Memory B cell (primary cell): ENCODE measurements at places on chromosomes 6 and 20.

- DNase-seq: peak; percentile 82
These were observed 16.5 kb upstream of the NCR2 start for GRCh38 chr6:41318654-41319565.

DNA sequence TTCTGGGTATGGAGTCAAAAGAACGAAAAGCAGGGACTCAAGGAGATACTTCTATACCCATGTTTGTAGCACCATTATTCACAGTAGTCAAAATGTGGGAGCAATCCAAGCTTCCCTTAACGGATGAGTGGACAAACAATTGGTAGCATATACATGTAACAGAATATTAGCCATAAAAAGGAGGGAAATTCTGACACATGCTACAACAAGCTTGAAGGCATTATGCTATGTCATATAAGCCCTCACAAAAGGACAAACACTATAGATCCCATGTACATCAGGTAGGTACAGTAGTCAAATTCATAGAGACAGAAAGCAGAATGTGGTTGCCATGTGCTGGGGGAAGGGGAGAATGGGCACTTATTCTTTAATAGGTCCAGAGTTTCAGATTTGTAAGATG, 37.6 kb downstream of the CDK19 start:
- no peak for DNase-seq

- DNase-seq: no peak
These were observed 19.2 kb downstream of the MICA start for GRCh38 chr6:31422587-31422986.

GRCh38 chr6:82216549-82216948, 31.0 kb downstream of the IBTK start:
- DNase-seq: no peak

- DNase-seq: no peak
These were observed 37.0 kb downstream of the CDKAL1 start for GRCh38 chr6:20571261-20571660.

- no peak for DNase-seq
These were observed 18.1 kb downstream of the STXBP5 start for GRCh38 chr6:147222160-147222838.

DNA sequence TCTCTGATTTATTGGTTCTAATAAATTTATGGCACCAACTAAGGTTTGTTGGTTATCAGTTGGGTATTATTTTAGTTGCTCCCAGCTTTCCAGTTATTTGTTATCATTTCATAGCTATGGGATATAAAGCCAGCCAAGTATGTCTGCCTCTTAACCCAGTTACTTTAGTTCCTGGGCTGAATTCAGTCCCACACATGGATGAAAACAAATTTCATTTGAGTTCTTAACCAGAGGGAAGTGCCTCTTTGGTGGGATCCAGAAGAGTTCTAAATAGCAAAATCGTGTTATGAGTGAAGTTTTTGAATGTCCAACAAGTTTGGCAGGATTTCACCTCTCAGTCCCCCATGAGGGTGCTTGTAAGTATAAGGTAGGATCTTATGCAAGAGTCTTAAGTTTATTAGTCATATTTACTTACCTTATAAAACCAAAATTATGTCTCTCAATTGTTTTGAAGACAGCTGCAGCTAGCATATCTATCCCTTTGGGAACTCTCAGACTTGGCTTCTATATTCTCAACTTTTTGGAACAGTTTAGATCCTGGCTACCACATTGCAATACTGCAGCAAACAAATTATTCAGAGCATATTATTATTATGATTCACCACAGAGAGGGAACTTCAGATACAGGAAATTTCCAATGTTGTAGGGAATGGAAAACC, 683.6 kb downstream of the BCKDHB start:
- no peak for DNase-seq

DNA sequence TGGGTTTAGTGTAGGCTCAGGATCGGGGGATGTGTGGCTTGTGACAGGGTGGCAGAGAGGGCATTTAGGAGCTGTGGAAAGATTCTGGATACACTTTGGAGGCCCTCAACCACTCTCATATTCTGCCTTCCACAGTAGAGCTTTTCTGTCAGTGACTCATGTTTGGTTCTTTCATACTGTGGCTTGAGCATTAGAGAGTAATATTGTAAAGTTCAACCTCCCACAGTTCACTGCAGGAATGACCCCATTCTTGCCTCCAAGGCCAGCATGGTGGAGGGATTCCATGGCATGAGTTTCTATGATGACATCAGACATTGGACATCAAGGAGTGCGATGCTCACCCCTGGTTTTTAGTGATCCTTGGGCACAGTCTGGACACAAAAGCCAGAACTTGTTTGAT, 50.9 kb downstream of the DTD1 start:
- DNase-seq: no peak

DNA sequence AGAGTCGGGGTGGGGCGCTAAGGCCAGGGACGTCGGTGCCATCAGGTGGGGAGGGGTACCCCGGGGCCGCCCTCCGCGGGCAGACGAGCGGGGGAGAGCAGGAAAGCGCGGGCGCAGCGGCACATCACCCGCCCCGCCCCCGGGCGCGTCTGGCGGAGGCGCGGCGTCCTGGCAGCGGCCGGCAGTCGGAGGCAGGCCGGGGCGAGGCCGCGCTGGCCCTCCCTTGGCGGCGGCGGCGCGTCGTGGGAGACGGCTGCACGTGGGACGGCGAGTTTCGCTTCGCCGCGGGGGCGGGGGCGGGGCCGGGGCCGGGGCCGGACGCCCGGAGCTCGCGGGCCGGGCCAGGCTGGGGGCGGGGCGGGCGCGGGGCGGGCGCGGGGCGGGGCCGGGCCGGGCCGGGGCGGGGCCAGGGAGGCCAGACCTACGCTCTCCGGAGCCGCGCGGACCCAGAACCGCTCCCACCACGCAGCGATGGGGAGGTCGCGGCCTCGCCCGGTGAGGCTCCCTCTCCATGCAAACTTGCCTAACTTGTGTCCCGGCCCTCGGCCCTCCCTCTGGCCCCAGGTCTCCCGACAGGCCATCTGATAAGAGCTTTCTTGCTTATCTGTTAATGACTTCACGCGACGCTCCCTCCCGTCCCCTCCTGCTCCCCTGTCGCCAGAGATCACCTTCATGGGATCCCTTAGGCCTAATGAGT, 12.5 kb downstream of the ITPR3 start:
- peak; percentile 59 for DNase-seq

- DNase-seq: no peak
These were observed 762 bp upstream of the TCEA2 start for GRCh38 chr20:64062276-64062595.

- no peak for DNase-seq
These were observed 59.6 kb upstream of the QKI start for GRCh38 chr6:163354761-163355425.

DNA sequence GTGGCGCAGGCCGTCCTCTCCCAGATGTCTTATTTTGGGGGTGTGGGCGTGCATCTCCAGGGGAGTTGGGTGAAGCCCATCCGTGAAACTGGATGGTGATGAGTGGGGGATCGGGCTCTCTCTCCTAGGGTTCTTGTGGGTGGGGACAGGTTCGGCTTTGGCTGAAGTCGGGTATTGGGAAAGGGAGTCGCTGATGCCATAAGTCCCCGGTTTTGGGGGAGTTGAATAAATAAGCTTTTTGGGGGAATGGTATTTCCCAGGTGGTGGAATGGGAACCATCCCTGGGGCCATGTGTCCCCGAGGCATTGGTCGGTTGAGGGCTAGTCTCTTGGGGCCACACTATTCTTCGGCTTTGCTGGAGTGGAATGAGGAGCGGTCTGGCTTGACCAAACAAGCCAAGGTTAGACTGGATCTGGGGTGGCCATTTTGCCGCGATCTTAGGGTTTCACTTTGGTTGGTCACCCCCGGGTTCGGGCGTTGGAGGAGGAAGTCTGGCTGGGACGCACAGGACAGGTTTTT, 481 bp downstream of the ZNF133 start:
- no peak for DNase-seq

DNA sequence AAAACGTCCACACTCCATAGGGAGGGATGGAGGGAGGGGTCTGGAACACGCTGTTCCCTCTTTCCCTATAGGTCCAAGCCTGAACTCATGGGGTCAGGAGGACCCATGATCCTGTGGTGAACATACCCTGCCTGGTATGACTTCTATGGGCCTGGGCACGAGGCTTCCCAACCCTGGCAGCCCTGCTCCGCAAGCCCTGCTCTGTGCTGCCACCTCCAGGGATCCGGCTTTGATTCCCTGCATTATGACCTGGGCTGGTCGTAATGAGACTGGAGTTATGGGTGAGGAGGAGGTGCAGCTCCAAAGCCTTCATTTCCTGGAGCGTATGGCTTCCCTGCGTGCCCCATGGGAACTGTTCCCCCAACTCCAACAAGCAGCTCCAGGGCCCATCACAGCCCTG, 54.9 kb downstream of the CDH22 start:
- no peak for DNase-seq

- no peak for DNase-seq
These were observed 187.2 kb downstream of the FOXC1 start for GRCh38 chr6:1796706-1797529.

DNA sequence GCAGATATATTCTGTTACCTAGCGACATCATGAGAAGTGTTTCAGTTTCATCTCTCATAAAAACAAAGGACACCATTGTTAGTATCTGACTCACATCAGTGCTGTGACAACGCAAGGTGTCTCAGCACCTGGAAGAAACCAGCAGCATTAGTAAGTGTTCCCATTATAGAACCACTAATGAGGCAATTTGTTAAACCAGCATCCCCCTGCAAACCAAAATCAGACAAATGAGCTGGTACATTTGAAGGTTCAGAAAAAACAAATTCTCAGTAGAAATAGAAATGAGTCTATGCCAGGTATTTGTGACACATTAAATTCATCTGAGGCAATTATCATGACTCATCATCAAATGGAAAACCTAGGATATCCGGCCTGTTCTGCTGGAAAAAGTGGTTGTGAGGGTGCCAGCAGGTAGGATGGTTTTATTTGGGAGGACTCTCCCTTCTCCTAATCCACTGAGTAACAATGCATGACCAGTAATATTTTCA, 151.7 kb downstream of the TMEM200A start:
- no peak for DNase-seq

DNA sequence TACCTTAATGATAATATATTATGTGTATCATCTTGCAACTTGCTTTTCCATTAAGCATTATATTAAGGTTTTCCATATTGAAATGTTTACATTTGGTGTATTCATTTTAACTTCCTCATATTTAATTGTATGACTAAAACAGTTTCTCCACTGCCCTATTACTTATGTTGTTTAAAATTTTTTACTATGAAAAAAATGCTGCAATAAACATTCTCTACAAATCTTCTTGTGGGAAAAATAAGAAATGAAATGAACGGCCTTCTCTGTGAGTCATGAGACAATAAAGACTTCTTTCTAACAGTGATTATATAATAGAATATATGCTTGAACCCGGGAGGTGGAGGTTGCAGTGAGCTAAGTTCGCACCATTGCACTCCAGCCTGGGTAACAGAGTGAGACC, 25.5 kb downstream of the FASTKD5 start:
- DNase-seq: no peak

DNA sequence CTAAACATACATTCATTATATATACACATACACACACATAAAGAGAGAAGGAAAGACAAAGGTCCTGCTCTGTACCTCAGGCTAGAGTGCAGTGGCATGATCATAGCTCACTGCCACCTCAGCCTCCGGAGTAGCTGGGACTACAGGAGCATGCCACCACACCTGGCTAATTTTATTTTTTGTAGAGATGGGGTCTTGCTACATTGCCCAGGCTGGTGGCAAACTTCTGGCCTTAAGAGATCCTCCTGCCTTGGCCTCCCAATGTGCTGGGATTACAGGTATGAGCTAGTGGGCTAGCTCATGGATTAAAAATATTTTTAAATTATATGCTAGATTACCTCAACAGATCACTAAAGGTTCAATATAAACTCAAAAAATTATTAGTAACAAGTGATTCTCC, 30.3 kb downstream of the NUDT3 start:
- DNase-seq: no peak

GRCh38 chr20:53223626-53224172, 251.5 kb downstream of the TSHZ2 start:
- no peak for DNase-seq

- DNase-seq: no peak
These were observed 105.9 kb downstream of the ID4 start for GRCh38 chr6:19943042-19943441.

DNA sequence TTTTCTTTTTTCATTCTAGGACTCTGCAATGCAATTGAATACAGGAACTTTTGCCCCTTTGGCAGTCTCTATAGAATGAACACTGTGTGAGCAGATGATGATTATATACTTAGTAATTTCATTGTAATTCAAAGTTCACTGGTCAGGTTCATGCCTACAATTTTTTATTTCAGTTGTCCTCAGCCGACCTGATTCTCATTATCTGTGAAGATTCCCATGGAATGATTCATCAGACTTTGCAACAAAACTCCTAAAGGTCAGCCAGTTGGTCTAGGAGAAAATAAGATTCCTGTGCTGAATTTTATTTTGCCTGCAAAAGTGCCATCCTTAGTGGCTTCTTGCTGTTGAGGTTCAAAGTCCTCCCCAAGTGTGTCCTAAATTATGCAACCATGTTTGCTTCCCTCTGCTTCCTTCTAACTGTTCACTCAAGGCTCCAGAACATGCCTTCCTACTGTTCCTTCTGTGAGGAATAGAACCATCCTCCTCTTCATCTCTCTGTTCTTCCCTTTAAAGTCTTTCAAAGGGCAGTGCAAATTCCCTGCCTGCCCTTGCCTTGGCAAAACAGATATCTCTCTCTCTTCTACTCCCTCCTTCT, 194.2 kb upstream of the CNR1 start:
- DNase-seq: no peak
